EL (cell line): ENCODE measurements at places on chromosomes 11 and 22.

- DNase-seq, result no peak
Measured at GRCh38 chr11:34788642-34789041, 127.5 kb downstream of the APIP start.

GRCh38 chr11:10607462-10608132, 39.1 kb upstream of the LYVE1 start:
- DNase-seq, result no peak

GRCh38 chr11:6943131-6943530, 16.9 kb downstream of the ZNF215 start:
- no peak for DNase-seq

GRCh38 chr11:35040221-35040942, 98.6 kb upstream of the CD44 start:
- DNase-seq, result peak; percentile 71

DNA sequence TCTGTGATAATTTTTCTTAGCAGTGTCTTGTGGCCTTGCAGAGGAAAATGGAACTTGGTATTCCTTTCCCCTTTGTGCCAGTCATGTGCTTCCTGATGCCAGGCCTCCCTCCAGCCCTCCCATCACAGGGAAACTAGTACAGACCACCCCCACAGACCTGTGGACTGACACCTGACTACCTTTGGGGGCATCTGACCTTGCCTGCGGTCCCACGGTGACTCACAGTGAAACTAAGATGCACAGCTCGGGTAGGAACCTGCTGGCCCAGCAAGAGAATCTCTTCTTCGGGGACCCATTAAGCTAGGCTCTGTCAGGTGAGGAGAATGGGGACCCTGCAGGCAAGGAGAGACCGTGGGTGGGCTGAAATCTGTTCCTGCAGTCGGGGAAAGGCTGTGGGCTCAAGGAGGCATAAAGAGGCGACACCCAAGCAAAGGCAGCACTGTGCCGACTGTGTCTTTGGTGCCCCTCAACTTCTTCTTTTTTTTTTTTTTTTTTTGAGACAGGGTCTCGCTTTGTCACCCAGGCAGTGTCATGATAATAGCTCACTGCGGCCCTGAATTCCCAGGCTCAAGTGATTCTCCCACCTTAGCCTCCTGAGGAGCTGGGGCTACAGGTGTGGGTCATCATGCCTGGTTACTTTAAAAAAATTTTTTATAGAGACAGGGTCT, 20.8 kb upstream of the PEX26 start:
- no peak for DNase-seq

DNA sequence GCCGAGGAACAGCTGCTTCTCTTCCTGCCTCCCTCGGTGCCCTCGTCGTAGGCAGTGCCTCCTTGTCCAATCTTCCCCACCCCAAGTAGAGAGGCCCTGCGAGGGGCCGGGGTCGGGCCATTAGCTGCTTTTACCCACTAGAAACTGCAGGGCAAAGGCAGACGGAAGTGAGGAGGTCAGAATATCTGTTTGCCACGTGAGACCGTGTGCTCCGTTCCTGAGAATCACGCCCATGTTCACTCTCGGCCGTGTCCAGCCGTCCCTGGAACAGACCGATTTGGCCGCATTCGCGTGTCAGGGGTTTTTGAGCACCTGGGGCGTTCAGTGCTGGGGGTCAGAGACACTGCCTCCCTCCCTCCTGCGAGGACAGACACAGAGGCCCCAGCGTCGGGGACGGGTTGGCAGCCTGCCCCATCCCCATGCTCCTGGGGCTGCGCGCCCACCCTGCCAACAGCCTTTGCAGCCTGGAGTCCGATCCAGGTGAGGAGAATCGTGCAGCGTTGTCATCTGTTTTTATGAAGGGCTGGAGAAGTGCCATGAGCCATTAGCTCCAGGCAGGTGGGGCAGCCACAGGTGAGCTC, 982.2 kb downstream of the BRD1 start:
- DNase-seq, result no peak

GRCh38 chr11:122703541-122704272, 48.2 kb downstream of the UBASH3B start:
- no peak for DNase-seq

- DNase-seq, result peak; percentile 96
Measured at GRCh38 chr11:126211236-126212088, at the start of the genes FAM118B and RPUSD4. FAM118B (plus strand) TSS chr11:126211782; CDS start chr11:126235002, 23,220 bp downstream. RPUSD4 (minus strand) TSS chr11:126211650; CDS start chr11:126211638, 12 bp downstream.

- DNase-seq, result no peak
Measured at GRCh38 chr11:10314199-10315072, 9.6 kb downstream of the ADM start.

DNA sequence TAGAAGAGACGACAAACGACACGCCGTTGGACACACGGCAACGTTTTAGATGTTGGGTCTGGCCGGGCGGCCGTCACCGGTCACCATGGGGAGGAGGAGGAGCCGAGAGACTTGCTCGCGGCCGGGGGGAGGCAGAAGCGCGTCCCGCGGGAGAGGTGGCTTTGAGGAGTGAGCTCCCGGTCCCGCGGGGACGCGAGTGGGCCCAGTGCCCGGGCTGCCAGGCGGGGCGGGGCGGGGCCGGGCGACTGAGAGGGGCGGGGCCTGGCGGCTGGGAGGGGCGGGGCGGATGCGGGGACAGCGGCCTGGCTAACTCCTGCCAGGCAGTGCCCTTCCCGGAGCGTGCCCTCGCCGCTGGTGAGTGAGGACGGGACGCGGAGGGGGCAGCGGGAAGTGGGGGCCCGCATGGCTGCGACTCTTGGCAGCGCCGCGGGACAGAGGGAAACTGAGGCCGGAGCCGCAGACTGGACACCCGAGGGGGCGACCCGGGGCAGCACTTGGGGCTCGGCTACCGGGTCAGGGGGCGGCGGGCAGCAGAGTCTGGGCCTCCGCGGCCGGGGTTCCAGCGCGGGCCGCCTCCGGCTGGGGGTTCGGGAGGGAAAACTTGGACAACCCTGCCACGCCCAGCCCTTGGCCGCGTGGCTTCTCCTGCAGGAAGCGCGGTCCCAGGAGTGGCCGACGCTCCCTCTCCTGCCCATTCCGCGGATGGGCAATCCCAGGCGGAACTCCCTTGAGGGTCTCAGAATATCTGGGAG, at the start of gene TSPO:
TSS of gene TSPO (plus strand) at position 309 of the 752 bp plus-strand sequence. CDS start 7,680 bp downstream, outside the sequence.
- peak; percentile 63 for DNase-seq

DNA sequence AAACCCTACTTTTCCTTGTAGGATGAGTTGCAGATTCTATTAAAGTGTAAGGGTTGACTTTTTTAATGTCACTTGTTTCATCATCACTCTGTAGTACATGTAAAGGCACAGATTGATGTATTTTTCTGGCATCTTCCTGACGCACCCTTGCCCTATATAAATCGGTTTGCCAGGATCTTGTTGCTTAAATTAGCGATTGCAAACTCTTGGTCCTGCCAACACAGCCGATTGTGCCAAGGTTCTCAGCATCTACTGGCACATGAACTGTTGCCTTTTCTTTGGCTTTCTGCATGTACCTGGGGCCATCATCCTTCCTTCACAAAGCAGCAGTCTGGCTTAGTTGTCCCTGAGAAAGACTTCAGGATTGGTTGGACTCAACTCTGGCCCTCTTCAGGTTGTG, 7.5 kb upstream of the LIN7C start:
- no peak for DNase-seq

GRCh38 chr22:47032091-47032943, 269.9 kb downstream of the TBC1D22A start:
- no peak for DNase-seq

- DNase-seq, result peak; percentile 59
Measured at GRCh38 chr11:95925011-95925410, 1.1 kb upstream of the MTMR2 start.

DNA sequence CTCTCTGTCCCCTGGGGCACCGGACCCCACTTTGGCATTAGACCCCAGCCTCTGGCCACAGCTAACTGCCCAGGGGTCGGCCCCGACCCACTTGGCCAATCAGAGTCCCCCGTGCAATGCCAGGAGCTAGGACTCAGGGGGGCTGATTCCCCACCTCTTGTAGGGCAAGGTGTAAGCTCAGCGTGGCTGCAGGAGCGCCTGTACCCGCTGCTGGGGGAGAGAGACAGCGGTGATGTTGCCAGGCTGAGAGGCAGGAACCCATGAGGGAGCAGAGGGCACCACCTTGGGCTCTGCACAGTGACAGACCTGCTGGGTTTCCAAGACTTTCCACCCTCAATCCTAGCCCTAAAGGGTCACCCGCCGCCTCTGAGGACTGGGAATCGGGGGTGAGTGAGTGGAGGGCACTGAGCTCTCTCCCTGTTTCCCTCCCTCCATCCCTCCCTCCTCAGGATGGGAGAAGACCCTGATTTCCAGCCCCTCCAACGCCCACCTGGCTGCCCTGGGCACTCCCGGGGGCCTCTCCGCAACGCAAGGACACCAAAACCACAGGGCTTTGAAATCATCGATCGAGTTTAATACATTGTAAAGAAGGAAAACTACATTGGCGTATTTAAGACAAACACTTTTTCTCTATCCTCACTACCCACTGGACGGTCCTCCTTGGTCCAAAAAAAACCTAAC, 128.4 kb downstream of the ARHGAP8 start:
- no peak for DNase-seq

GRCh38 chr11:62732830-62733229, 4.5 kb downstream of the TTC9C start:
- peak; percentile 38 for DNase-seq

DNA sequence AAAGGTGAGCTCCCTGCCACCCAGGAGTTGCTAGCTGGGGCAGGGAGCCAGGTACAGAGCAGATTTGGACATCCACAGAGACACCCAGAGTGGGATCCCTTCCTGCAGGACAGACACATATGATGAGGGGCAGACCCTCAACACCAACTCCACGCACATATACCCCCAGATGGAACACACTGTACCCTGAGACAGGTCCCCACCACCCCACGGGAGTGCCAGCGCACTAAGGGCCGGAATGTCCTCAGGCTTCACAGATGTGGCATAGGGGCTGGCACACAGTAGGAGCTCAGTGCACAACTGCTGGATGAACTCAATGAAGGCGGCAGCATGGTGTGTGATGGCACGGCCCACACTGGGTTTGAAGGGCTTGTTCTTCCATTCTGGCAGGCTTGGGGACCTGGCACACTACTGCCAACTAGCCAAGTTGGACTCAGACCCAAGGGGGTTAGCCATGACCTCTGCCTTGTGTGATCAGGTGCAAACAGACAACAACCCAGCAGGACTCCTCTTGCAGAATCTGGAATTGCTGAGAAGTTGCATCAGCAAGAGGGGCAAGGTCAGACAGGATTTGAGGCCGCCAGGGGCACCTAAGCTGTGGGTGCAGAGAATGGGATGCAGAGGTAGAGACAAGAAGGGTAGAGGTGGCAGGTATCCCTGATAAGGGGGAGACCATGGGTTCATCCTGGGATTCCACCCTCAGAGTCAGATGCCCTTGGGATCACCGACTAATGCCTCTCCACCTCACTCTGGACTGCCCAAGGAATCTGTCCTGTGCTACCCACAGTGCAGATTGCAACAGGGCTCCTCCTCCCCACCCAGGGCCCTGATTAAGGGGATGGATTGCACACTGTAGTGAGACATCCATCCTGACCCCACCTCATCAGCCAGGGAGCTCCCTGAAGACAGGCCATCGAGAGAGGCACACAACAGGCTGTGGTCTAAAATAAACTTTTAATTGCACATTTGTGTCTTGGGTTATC, 2.4 kb downstream of the C22orf15 start:
- DNase-seq, result no peak

DNA sequence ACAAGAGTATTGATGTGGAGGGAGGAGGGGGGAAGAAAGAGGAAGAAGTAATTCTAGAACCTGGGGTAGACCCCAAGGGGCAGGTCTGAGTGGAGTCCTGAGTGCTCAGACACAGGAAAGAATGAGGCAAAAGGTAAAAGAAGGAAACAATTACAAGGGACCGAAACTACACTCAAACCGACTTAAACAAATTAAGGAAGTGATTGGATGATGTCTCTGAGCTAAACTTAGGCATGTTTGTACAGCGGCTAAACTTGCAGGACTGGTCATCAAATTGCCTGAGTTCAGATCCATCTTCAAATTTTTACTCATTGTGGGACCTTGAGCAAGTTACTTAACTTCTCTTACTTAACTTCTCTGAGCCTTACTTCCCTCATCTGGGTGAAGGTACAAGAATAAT, 86.3 kb upstream of the LRRC55 start:
- DNase-seq, result no peak

GRCh38 chr11:27166130-27166529, 125.5 kb downstream of the BBOX1 start:
- DNase-seq, result no peak

- DNase-seq, result no peak
Measured at GRCh38 chr11:121884626-121885025, 231.4 kb downstream of the BLID start.

DNA sequence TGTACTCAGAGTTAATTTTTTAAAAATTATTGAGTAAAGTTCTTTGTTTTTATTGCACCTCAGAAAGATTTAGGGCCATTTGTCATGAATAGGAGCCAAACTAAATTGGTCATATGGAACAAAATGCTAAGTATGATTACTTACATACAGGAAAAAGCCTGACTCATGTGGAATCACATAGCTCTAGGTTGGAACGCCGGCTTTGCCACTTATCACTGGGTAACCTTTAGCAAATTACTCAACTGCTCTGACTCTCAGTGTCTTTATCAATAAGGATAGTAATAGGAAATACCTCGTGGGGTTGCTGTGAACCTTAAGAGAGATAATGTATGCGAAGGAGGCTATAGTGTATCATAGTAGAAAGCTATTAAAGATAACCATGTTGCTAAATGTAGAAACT, 638.5 kb downstream of the NELL1 start:
- DNase-seq, result no peak

DNA sequence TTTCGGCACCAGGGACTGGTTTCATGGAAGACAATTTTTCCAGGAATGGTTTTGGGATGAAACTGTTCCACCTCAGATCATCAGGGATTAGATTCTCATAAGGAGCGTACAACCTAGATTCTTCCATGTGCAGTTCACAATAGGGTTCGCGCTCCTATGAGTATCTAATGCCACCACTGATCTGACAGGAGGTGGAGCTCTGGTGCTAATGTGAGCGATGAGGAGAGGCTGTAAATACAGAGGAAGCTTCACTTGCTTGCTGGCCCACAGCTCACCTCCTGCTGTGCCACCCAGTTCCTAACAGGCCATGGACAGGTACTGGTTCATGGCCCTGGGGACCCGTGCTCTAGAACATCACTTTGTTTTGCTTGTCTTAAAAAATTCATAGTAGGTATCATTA, 41.8 kb upstream of the AMPD3 start:
- DNase-seq, result no peak

- DNase-seq, result no peak
Measured at GRCh38 chr22:29346659-29347058, 31.2 kb upstream of the RASL10A start.

- no peak for DNase-seq
Measured at GRCh38 chr22:21849489-21849888, 18.0 kb downstream of the MAPK1 start.

- DNase-seq, result no peak
Measured at GRCh38 chr11:110475671-110476070, 45.9 kb downstream of the FDX1 start.
